ENCODE measurements at places on chromosomes 4 and X.

- DNase-seq: no peak
These were observed 43.3 kb upstream of the FBXW7 start for GRCh38 chr4:152579107-152579764.

DNA sequence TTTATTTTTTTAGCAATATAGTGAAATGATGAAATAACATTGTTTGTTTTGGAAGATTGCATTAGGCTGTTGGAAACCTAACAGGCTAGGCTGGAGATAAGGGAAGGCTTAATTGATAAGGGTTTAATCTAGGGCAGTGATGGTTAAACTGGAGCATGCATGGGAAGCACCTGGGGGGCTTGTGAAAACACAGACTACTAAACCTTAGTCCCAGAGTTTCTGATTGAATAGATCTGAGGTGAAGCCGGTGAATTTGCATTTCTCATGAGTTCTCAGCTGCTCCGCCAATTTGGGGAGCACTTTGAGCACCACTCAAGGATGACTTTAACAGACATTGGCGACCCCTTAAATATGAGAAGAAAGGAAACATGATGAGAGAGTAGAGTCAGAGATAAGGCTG is 11.5 kb downstream of the STK26 start:
- DNase-seq: no peak

- no peak for DNase-seq
These were observed 331.6 kb downstream of the BCOR start for GRCh38 chrX:39766085-39766726.

DNA sequence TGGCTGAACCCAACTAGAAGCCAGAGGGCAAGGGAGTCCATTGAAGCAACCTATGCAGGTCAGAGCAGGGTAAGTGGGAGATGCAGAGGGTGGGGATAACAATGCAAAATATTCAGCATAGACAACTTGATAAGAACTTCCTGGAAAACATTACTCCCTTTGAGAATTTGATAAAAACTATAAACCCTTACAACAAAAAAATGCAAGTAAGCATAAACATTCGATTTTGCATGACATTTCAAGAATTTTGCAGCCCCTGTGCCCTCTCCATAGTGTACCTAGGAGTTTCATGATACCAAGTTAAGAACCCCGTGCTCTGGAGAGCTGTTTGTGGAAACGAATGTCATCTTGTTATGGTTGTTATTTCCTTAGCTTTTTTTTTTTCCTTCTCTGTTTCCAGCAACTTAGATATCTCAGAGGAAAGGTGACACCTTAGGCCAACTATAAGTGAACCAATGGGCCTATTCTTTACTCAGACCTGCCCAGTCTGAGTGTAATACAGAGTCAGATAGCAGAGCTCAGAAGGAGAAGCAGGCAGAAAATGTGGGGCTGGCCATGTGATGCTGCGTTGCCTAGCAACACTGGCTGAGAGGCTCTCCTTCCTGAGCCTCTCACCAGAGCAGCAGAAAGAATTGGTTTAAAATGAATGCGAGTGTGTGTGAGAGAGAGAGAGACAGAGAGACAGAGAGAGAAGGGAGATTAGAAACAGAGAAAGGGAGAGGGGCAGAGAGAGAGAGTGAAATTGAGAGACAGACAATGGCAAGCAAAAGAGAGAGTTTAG is 36.7 kb upstream of the GABRQ start:
- DNase-seq: no peak

DNA sequence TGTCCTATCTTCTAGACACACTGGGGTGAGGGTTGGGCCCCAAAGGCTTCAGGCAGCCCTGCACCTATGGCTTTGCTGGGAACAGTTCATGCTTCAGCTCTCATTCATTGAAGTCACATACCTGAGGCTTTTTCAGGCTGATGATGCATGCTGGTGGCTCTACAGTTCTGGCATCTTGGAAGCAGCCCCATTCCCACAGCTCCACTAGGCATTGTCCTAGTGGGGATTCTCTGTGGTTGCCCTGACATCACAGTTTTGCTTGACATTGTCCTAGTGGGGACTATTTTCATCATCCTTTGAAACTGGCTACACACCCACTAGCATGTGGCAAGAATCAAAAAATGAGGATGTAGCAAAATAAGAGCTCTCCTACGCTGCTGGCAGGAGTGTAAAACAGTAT is 37.7 kb upstream of the C4orf17 start:
- DNase-seq: no peak
